ENCODE measurements at places on chromosomes 6 and 20.

DNA sequence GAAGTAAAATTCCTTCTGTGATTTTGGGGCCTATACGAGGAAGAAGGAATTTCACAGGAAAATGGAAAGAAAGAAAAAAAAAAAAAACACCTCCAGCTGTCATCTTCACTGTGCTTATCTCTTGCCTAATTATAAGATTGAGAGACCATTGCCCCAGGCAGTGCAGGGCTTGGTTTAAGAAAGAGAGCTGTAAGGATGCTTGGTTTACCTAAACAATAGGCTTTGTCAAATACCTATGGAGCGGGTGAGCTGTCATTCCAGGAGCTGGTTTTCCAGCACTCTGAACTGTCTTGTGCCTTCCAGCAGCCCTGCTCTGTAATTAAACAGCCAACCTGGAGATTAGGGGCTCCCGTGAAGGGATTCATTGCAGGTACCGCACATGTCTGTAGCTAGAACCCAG, 137.8 kb downstream of the EDN3 start:
- DNase-seq: peak; percentile 44

DNA sequence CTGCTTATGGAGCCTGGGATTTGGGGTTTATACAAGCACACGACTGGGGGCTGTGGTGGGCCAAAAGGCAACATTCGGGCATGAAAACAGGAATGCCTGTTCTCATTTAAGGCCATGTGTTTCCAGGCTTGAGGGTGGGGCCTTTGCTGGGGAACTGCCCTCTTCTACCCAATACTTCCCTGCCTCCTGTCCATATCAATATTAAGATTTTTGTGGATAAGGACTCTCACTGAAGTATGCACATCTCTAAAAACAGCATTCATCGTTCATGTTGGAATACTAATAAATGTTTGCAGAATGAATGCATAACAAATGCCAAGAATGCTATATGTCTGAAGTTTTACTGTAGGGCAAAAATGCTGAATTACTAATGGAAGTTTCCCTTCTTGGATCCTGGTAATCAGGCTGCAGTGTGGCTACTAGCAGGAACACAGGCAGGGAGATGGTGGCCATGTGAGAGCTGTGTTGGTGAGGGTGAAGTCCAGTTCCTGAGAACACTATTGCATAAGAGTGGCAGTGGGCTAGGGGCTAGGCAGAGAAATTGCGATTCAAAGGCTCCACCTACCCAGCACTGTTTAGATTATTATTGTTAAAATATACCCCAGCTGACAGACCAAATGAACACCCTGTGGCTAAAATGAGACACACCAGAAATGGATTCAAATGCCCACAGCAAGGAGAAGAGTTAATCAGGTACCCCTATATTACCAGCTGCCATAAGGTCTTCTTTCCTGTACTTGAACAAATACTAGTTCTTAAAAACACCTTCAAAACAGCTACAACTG, 644.3 kb downstream of the EPM2A start:
- no peak for DNase-seq

DNA sequence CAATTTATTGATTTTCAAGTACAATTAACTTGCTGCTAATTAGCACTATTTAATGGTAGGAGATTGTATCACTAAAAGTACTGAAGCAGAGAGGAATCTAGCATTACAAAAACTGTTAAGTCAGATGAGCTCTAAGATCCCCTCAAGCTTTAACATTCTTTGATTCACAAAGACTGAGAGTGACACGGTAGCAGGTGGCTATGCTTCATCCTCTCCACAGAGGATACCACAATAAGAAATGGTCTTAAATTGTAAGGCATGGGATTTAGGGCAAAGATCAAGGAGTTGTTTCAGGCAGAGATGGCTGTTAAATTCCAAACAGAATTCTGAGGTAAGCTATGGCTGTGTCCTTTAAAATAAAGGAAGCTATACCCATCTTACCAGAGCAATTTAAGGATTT, 67.8 kb upstream of the BEND6 start:
- DNase-seq: no peak

GRCh38 chr20:33411242-33411641, 9.9 kb upstream of the CDK5RAP1 start:
- peak; percentile 43 for DNase-seq

DNA sequence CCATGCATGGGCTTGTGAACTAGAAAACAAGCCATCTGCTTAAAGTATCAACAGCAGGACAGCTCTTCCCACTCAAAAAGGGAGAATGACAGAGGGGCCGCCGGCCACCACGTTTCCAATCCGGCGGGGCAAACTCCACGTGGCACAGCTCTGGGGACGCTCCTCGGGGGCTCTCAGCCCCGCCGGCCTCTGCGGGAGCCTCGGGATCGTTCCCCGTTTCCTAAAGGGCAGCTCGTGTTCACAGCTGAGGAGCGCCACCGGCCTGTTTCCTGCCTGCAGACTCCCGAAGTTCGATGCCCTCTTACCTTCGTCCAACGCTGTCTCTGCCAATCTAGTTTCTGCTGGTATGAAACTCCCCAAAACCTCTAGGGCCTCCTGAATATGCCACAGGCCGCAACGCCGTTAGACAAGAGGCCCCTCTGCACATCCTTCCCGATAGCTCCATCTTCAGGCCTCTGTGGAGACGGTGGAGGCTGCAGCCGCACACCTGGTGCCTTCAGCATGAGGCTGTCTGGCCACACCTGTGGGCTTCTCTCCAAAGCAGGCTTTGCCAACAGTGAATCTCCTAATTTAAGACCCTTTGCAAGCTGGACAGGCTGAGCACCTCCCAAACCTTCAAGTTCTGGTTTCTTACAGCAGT, 46.5 kb downstream of the KCNQ2 start:
- DNase-seq: no peak

DNA sequence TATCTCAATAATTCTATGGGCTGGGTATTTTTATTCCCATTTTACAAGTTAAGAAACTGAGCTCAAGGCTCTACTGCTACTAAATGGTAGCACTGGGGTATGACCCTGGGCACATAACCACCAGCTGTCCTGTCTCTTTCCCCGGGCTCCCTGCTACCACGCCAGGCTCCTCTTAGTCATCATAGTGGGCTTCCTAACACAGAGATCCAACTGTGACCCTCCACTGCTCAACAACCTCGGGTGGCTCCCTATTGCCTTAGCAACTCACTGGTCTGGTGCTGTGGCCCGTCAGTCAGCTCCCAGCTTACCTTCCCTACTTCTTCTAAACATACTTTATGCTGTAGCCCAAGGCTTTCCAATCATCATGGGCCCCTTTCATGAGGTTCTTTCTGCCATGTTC, 4.5 kb downstream of the KIAA1755 start:
- DNase-seq: no peak

DNA sequence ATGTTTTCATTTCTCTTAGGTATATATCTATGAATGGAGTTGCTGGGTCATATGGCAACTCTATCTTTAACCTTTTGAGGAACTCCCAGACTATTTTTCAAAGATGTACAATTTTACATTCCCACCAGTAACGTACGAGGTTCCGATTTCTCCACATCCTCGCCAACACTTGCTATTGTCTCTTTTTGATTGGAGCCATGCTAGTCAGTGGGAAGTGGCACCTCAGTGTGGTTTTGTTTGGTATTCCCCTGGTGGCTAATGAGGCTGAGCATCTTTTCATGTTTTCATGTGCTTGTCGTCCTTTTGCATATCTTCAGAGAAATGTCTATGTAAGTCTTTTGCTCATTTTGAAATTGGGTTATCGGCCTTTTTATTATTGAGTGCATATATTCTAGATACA, 178.6 kb upstream of the EXOC2 start:
- DNase-seq: no peak

GRCh38 chr6:93087606-93088005, 331.8 kb downstream of the EPHA7 start:
- DNase-seq: no peak

- no peak for DNase-seq
Observed at GRCh38 chr20:58277578-58278472, 31.7 kb upstream of the RAB22A start.

DNA sequence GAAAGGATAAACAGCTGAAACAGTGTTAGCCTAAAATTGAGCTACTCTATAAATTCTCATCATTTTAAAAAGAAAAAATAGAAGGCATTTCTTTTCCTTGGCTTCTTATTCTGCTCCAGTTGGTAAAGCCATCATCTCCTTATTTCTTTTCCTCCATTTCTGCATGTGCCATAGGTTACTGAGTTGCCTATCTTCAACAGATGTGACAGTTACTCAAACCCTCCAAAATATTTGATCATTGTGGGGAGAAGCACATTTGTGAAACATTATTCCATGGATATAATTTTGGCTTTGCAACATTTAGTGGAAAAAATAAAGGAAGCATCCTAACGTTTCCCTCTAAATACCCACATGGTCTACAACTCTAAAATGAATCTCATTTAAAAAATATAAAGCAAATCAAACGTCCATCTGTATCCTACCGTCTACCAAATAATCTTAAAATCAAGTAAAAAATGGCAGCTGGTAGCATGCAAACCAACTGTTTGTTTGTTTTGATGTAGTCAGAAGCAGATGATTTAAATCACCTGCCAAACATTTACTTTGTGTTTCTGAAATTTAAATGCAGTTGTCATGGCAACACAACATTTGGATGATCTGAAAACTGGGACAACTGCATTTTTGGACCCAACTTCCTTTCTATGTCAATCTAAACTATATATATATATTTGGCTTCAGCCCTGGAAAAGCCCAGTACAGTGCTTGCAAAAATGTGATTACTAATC, 16.8 kb upstream of the SNX9 start:
- no peak for DNase-seq

DNA sequence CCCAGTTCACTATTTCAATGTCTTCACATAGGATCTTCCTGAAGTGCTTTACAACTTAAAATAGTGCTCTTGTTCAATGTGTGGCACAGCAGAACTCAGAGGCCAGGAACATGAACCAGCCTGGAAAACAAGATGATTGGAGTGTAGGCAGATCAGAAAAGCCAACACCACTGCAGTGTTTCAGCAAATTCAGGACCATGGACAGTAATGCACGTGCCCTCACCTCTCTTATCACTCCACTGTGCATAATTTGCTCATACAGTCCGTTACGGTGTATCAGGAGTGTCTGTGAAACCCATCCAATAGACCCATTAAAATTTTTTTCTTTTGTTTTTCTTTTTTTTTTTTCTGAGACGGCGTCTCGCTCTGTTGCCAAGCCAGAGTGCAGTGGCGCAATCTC, 27.6 kb upstream of the HACE1 start:
- DNase-seq: no peak

GRCh38 chr6:15520626-15521203, 142.1 kb downstream of the DTNBP1 start:
- peak; percentile 14 for DNase-seq

GRCh38 chr6:35365594-35366203, 23.3 kb downstream of the PPARD start:
- no peak for DNase-seq

- no peak for DNase-seq
Observed at GRCh38 chr6:90362318-90362717, 65.7 kb upstream of the BACH2 start.

GRCh38 chr6:7033202-7033601, 74.6 kb upstream of the RREB1 start:
- DNase-seq: no peak

GRCh38 chr6:163708466-163708865, 293.9 kb downstream of the QKI start:
- no peak for DNase-seq

- DNase-seq: no peak
Observed at GRCh38 chr6:148629592-148630465, 117.0 kb upstream of the UST start.

DNA sequence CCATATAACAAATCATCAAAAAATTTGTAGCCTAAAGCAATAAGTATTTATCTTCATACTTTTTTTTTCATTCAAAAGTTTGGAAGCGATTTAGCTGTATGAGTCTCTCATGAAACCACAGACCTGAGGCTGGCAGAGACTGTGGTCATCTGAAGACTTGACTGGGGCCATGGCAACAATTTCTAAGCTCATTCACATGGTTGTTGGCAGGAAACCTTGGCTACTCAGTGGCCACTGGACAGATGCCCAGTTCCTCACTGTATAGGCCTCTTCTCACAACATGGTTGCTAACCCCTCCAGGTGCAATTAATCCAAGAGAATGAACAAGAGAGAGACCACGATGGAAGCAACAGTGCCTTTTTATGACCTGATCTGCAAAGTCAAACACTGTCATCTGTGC, 235.9 kb downstream of the BTBD3 start:
- DNase-seq: no peak

- no peak for DNase-seq
Observed at GRCh38 chr6:132675749-132676148, 16.8 kb upstream of the TAAR1 start.

- no peak for DNase-seq
Observed at GRCh38 chr6:33178755-33179475, 13.4 kb downstream of the COL11A2 start.

DNA sequence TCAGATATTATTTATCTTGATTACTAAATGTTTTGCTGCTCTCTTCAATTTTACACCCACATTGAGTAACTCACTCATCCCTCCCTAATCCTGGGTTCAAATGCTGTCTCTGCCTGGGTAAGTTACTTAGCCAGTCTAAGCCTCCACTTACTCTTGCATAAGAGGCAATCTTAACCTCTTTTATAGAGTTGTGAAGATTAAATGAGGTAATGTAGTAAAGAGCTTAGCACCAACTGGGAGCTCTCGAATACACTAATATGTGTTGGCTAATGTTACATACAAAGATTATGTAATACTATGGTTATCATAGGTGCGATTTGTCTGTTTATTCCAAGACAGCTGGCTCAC, 134.4 kb upstream of the STMND1 start:
- DNase-seq: no peak

DNA sequence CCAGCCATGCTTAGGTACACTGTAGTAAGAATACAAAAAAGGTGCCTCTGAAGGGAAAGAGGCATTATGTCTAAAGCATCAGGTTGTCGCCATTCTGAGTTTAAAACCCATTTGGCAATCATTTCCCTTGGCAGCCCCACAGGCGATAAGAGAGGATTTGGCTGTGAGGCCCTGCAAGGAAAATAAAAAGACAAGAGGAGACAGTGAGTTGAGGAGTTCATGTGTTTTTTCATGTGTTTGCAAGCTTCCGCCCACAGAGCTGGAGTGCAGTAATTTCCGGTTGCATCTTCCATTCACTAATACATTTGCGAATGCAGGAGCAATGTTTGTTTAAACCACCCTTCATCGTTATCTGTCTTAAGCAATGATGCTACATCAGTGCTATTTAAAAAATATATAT, 138.5 kb upstream of the SOX4 start:
- DNase-seq: peak; percentile 33

- no peak for DNase-seq
Observed at GRCh38 chr6:131167773-131168172, 32.5 kb downstream of the AKAP7 start.

GRCh38 chr20:8388141-8388540, 256.1 kb downstream of the PLCB1 start:
- no peak for DNase-seq

- no peak for DNase-seq
Observed at GRCh38 chr6:112338166-112338709, 8.9 kb upstream of the RFPL4B start.
